ENCODE measurements at places on chromosomes 13 and 19.

- no peak for DNase-seq
Measured at GRCh38 chr13:60369242-60369641, 27.8 kb upstream of the TDRD3 start.

- no peak for DNase-seq
Measured at GRCh38 chr13:75222031-75222430, 259.9 kb downstream of the TBC1D4 start.

DNA sequence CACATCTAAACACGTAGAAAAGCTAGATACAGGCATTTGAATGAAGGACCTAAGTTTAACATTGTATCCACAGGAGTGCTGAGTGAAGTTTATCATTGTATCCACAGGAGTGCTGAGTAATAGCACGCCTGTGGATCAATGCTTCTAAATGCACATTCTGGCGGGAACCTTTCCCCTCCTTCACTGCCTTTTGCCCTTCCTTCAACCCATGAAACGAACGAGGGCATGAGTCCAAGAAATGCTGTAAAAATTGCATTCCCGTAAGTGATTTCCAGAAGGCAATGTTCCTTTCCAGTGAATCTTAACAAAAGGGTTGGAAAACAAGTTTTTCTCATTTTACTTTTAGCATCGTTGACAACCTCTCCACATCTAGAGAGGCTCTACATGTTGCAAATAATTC is 88.1 kb downstream of the ZDHHC20 start:
- no peak for DNase-seq

DNA sequence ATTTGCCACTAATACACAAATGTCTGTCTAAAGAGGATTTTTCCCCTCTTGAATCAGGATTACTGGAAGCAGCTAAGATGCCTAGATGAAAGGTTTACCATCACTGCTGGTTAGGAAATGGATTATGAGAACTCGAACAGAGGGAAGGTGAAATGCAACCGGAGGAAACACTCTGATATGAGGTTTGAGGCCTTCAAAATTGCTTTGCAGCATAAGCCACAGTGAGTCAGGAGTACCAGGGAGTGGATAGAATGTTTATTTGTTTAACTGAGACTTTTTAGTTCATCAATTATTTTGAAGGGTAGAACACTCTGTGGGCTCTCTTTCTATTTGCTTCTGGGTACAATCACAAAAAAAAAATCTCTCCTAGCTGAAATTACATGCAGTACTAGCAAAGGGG is 18.1 kb downstream of the CDADC1 start:
- no peak for DNase-seq

DNA sequence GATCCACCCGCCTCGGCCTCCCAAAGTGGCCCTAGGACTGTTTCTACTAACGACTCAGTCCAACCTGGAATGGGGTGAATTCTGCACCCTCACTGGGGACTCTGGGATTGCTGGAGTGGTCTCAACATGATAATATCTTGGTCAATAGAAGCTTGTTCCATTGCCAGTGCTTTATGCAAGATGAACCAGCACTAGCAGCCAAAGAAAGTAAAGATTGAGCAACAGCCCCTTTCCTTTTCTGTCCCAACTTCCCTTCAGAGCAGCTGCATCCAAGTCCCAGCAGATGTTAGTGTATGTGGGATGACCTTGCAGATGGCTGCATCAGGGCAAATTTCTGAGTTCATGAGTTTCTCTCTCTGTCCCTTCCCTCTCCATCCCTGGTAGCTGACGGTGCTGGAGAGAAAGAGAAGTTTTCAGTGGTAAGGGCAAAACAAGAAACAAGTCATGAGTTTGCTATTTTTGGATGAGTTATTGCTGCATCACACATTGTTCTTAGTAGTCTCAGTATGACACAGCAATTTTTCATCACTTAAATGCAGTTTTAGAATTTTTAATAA is 183.6 kb upstream of the EDNRB start:
- DNase-seq, result no peak

GRCh38 chr19:32352241-32352630 is 6.8 kb downstream of the ZNF507 start:
- DNase-seq, result no peak

DNA sequence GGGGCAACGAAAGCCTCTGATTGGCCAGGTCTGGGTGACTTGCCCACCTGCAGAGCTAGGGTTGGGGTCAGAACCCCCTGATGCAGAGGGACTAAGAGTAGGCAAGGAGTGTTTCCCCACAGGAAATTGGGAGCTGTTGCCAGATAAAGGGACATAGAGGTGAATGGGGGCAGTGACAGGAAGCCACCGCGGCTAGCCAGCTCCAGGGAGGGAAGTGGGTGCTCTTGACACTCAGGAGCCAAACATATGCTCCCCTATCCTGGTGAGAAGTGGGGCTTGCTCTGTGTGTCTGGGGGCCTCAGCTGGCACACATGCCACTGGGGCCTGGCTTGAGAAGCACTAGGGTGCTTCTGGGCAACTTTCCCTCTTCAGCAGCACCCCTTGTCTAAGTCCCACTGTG is 26.0 kb downstream of the WDR88 start:
- no peak for DNase-seq

- DNase-seq, result no peak
Measured at GRCh38 chr13:82566864-82567263, 1315.4 kb downstream of the SLITRK1 start.

- DNase-seq, result no peak
Measured at GRCh38 chr13:34672631-34673030, 269.4 kb upstream of the NBEA start.

DNA sequence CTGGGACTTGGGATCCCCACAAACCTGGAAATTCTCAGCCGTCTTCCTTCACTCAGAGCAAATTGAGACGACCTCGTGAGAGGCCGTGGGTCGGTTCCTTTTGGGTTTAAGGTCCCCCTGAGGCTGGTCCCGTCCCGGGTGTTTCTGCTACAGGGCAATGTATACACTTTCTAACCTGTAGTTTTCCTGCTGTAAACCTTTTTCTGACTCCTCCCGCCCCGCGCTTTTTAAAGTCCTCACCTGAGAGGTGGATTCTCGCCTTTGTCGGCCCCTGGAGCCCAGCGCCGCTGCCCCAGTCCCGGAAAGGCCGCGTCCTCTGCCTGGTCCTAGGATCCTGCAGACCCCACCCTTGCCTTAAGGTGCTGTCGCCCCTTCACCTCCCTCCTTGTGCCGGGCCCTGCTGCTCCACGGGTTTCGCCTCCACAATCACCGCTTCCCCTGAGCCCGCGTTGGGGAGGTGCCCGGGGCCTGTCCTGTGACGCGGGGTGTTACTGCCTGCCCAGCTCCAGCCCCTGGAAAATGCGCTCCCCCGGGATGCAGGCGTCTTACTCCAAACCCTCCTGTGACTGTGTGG is 391 bp downstream of the ZNF761 start:
- DNase-seq, result no peak

GRCh38 chr13:26971990-26972887 is 199.4 kb downstream of the USP12 start:
- DNase-seq, result no peak

- no peak for DNase-seq
Measured at GRCh38 chr19:34500656-34501120, 19.1 kb downstream of the WTIP start.

- DNase-seq, result no peak
Measured at GRCh38 chr13:51523082-51523518, 61.2 kb upstream of the WDFY2 start.

DNA sequence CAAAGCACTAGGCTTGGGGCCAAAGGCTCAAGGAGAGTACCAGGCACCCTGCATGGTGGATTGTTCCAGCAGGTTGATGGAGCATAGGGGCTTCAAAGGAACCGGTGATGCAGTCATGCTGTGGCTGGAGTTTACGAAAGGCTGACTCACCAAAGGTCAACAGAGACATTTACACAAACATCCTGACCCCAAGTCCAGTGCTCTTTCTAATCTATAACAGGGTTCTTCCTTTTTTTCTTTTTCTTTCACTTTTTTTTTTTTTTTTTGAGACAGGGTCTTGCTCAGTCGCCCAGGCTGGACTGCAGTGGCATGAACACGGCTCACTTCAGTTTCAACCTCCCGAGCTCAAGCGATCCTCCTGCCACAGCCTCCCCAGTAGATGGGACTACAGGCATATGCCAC is 35.6 kb upstream of the TPTE2 start:
- DNase-seq, result no peak

GRCh38 chr19:50878851-50879250 is 5.6 kb downstream of the KLK2 start:
- DNase-seq, result no peak

GRCh38 chr13:35470671-35471661 is 5.5 kb downstream of the MAB21L1 start:
- no peak for DNase-seq

DNA sequence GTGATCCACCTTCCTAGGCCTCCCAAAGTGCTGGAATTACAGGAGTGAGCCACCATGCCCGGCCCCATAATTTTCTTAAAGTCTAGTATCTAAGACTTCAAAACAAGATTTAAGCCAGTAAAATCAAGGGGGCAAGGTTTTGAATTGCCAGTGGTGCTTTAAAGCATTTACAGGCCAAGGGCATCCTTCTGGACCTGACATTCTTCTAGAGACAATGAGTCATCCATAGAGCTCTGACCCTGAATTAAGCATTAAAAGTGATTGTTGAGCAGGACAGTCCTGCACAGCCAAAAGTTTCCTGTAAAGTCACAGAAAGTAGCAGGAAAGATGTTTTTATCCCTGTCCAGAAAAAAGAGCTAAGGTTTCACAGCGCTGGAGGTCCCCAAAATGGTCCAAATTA is 50.9 kb upstream of the ATP12A start:
- no peak for DNase-seq

DNA sequence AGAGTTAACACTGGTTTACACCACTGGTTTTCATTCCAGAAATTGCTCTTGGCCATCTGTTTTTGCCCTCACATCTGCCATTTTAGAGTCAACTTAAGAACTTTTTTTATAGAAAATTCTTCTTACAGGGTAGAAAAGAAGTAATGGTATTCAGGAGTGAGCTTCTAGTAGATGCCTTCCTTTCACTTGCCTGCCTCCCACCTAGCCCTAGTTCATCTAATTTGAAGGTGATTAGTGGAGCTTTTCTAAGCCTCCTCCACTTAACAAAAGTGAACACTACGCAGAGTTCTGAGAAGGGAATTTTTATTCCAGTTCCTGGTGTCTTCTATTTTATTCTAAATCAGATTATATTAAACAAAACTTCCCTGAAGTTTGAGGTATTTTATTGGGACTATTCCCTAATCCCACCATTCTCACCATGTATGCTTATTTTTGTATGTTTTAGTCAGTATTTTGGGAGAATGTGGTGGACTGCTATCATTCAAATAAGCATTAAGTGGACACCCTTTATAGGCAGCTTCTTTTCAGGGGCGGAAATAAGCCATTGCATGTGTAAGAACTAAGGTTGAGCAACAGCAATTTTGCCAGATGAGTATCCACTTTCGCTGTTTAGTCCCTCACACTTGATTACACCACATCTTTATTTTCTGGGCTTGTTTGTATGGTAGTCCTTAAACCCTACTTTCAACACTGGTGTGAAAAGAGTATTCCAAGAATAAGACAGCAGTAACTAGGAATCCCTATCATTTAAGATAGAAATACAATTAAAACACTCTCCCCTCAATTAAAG is 156.9 kb downstream of the ENOX1 start:
- DNase-seq, result no peak

Measured in activated gamma-delta T cell treated with anti-CD3 and anti-CD28 coated beads, Interleukin-2, amount 50 U/mL, for 16 hours (primary cell).